ENCODE measurements at places on chromosomes 2 and 18. TPM values are rescaled to one million over a fixed set of nuclear protein-coding genes. Genes with fewer than 3 reads are reported as not detected.

DNA sequence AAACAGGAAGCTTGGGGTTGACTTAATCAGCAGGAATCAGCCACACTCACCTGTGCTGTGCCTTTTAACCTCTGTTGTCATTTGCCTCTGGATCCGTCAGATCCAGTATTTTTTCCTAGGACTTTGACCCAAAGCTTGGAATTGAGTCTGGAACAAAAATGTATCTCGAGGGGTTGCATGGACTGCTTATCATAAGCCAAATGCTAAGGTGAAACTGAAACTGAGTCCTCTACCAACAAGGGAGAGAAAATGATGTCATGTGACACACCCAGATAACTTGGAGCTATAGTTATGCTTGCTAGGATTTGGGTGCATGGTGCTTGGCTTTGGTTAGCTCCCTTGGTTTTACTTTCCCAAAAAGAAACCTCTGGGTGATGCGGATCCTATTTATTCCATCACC is 2158.6 kb upstream of the PIK3C3 start:
- no peaks in the 10 kb centered on the region for H3K27me3 ChIP-seq
- no peak overlapping the region for H3K4me3 ChIP-seq
- no peaks in the 10 kb centered on the region for H3K4me1 ChIP-seq
- H3K27ac ChIP-seq = no peak overlapping the region
- no peaks in the 10 kb centered on the region for H3K36me3 ChIP-seq

DNA sequence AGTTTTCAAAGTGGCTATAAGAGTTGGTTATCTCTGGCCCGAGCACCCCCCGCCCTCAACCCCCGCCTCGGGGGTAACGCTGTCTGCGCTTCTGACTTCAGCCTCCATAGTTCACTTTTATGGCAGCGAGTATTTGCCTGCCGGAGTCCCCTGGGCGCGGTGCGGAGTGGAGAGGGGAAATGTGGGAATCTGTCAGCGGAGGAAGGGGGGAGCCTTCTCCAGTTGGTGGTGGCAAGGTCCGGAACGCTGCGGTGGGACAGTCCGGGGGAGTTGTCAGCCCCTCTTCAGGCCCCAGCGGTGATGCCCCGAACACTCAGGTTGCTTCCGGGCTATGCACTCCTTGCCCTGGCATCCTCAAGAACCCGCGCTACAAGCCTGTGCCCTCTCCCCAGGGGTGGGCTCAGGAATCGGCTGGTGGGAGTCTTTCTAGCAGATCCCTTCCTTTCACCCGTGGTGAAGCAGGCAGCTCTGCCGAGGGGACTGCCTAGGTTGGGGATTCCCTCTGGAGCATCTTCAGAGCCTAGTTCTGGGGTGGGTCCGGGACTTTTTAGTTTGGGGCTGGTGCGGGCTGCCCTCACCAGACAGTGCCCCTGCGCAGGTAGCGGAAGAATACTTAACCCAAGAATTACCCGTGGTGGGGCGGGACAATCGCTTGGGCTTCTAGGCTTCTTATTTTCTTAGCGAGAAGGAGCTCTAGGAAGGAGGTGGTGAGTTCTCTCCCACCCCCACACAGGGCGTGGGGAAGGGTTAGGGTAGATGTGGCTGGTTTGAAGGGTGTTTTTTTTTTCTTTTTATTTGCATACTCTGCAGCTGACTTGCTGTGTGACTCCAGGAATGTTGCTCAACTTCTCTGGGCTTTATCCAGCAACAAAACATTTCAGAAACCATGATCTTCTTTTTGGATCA is 1.6 kb downstream of the ATOH8 start:
- H3K27ac ChIP-seq = peak overlapping the region; percentile 23
- no peaks in the 10 kb centered on the region for H3K4me1 ChIP-seq
- peak overlapping the region; percentile 92 for H3K4me3 ChIP-seq
- no peaks in the 10 kb centered on the region for H3K27me3 ChIP-seq
- H3K36me3 ChIP-seq = no peaks in the 10 kb centered on the region

DNA sequence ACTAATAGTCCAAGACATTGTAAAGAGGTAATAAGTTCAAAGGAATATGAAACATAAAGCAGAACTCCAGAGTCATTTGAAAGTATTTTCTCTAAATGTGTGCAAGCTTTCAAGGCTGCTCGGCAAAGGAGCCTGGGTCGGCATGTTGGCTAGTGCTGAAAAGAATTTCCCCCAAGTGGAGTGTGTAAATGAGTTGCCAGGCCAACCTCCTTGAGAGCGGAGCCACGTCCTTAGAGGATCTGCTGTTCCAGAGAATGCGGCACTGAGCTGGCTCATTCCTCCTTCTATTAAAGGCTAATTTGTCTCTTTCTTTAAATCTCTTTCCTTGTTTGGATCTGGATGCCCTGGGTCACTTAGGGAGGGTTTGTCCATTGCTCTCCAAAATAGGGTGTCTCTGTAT is 127.5 kb downstream of the RDH14 start:
- no peaks in the 10 kb centered on the region for H3K36me3 ChIP-seq
- DNase-seq = no peak
- H3K27me3 ChIP-seq = no peaks in the 10 kb centered on the region
- no peak overlapping the region for H3K27ac ChIP-seq
- no peak overlapping the region for H3K4me3 ChIP-seq
- H3K4me1 ChIP-seq = no peaks in the 10 kb centered on the region

- no peaks in the 10 kb centered on the region for H3K36me3 ChIP-seq
- H3K4me3 ChIP-seq = no peak overlapping the region
- DNase-seq = no peak
- H3K27me3 ChIP-seq = no peaks in the 10 kb centered on the region
Observed at GRCh38 chr18:45166341-45166835, 448.9 kb upstream of the SLC14A2 start.

- no peak for DNase-seq
- H3K27me3 ChIP-seq = no peaks in the 10 kb centered on the region
- H3K4me3 ChIP-seq = no peak overlapping the region
- H3K36me3 ChIP-seq = no peaks in the 10 kb centered on the region
- no peaks in the 10 kb centered on the region for H3K4me1 ChIP-seq
- H3K27ac ChIP-seq = no peak overlapping the region
Observed at GRCh38 chr2:239471011-239471792, 70.4 kb upstream of the HDAC4 start.

DNA sequence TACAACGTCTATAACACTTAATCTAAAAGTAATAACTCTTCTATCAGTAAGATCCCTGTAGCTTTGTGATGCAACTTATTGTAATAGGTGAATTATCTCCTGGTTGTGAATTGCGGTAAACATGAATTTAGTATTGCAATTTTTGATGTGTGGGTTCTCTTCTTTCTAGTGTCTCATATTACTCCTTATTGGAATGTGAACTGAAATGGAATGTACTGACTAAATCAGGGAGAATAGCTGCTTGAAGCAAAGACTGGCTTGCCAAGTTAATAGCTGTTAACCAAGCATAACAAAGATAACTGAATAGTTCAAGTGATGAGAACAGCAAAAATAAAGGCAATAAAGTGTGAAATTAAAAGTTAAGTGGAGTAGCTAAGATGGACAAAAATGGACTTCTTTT is 60.5 kb upstream of the TFPI start:
- H3K27ac ChIP-seq = no peak overlapping the region
- H3K4me3 ChIP-seq = no peak overlapping the region
- no peaks in the 10 kb centered on the region for H3K36me3 ChIP-seq
- no peak for DNase-seq
- H3K4me1 ChIP-seq = no peaks in the 10 kb centered on the region

- no peaks in the 10 kb centered on the region for H3K36me3 ChIP-seq
- H3K27me3 ChIP-seq = no peaks in the 10 kb centered on the region
- no peak overlapping the region for H3K4me3 ChIP-seq
- H3K4me1 ChIP-seq = no peaks in the 10 kb centered on the region
Observed at GRCh38 chr2:134668821-134669220, 50.0 kb downstream of the TMEM163 start.

CDH2 gene
- total RNA-seq = 6.9 TPM

- no peak for DNase-seq
- H3K4me3 ChIP-seq = no peak overlapping the region
- H3K27ac ChIP-seq = no peak overlapping the region
- no peaks in the 10 kb centered on the region for H3K4me1 ChIP-seq
Observed at GRCh38 chr2:237917696-237918374, 49.0 kb upstream of the UBE2F start.

COBLL1 gene
- 63.5 TPM for total RNA-seq

DNA sequence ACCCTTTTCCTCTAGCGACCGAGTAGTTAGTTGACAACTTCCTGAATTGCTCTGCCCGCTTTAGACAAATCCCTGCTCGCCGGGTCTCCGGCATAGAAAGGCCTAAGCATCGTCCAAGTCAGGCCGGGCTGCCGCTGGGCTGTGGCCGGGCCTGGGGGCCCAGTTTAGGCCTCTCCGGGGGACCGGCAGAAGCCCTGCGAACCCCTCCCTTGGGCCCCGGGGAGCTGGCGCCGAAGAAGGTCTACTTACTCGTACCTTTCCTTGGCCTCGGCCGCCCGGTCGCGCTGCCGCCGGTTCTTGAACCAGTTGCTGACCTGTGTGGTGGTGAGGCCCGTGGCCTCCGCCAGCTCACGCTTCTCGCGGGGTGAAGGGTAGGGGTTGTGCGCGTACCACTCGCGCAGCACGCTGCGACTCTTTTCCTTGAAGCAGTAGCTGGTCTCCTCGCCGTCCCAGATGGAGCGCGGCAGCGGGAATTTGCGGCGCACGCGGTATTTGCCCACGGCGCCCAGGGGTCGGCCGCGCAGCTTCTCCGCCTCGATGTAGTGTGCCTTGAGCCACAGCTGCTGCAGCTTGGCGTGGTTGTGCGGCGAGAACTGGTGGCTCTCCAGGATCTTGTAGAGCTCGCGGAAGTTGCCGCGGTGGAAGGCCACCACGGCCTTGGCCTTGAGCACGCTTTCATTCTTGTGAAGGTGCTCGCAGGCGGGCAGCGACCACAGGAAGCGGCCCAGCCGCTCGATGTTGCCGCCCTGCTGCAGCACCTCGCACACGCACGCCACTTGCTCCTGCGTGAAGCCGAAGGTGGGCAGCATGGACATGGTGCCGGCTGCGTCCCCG is 739 bp downstream of the SIX2 start:
- peak; percentile 64 for DNase-seq
- peak overlapping the region; percentile 38 for H3K4me3 ChIP-seq
- H3K27me3 ChIP-seq = no peaks in the 10 kb centered on the region
- H3K4me1 ChIP-seq = no peaks in the 10 kb centered on the region
- no peak overlapping the region for H3K27ac ChIP-seq
- H3K36me3 ChIP-seq = peaks cover 4% of the 10 kb centered on the region

AFF3 gene
- 10.6 TPM for total RNA-seq

GRCh38 chr2:66563473-66563872 is 128.5 kb downstream of the MEIS1 start:
- H3K4me3 ChIP-seq = no peak overlapping the region
- H3K27ac ChIP-seq = no peak overlapping the region
- peaks cover 2% of the 10 kb centered on the region for H3K4me1 ChIP-seq
- no peaks in the 10 kb centered on the region for H3K27me3 ChIP-seq

GLI2 gene
- total RNA-seq = 18.5 TPM

SPATA3 gene
- total RNA-seq = not detected

GRCh38 chr2:131413148-131413747 is 49.3 kb upstream of the RAB6D start:
- H3K4me3 ChIP-seq = no peak overlapping the region
- no peak overlapping the region for H3K27ac ChIP-seq
- no peak for DNase-seq
- H3K27me3 ChIP-seq = no peaks in the 10 kb centered on the region
- H3K36me3 ChIP-seq = no peaks in the 10 kb centered on the region

- no peak for DNase-seq
- H3K4me1 ChIP-seq = no peaks in the 10 kb centered on the region
- H3K27ac ChIP-seq = no peak overlapping the region
- H3K27me3 ChIP-seq = no peaks in the 10 kb centered on the region
Observed at GRCh38 chr2:2848621-2849333, 517.7 kb upstream of the MYT1L start.

EPHA4 gene
- 32.1 TPM for total RNA-seq

All from aorta (tissue), 5 donors.